ENCODE measurements at places on chromosomes 13 and 19.
A peak's percentile ranks its signal among the peaks of the same experiment; 100 is the strongest.

GRCh38 chr13:104015646-104016396, 949.6 kb upstream of the SLC10A2 start:
- no peak for DNase-seq

- no peak for DNase-seq
These were observed 797.5 kb upstream of the SPRY2 start for GRCh38 chr13:81138353-81138980.

GRCh38 chr13:114074671-114075315, 57.6 kb downstream of the RASA3 start:
- DNase-seq = no peak

GRCh38 chr19:38019396-38019724, 112.4 kb downstream of the SIPA1L3 start:
- no peak for DNase-seq

DNA sequence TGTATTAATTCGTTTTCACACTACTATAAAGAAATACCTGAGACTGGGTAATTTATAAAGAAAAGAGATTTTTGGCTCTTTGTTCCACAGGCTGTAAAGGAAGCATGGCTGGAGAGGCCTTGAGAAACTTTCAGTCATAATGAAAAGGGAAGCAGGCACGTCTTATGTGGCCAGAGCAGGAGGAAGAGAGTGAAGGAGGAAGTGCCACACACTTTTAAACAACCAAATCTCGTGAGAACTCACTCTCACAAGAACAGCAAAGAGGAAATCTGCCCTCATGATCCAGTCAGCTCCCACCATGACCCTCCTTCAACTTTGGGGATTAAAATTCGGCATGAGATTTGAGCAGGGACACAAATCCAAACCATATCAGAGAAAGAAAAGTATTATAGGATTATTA, 1255.9 kb upstream of the MIR17HG start:
- DNase-seq = no peak

DNA sequence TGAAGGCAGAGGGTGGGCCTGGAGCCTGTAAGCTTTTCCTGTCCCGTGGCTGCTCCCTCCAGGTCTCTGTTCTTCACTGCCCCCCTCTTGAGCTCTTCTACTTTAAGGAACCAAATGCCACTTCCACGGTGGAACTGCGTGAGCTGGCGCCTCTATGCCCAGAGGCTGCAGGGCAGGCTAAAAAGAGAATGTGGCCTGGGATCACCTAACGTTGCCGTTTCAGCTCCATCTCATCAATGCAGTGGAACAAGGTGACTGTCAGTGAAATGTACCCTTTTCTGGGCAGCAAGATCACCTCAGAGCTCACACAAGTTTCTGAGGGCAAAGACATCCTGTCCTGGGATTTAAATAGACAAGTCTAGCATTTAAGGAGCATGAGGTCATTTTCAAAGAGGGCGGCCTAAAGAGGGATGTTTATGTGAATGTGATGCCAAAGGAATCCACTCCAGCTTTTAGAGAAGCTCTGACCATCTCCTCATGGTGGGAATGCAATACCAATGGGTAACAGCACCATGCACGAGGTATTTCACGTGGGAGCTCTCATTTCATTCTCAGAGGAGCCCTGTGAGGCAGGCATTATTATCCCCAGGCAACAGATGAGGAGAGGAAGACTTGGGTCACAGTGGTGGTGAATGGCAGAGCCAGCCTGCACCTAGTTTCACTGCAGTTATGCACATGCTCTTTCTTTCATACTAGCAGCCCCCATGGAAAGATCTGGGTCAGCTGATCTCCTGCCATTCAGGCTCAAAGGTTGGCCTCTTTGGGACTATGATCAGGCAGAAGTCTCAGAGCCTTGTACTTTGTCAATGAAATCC, 39.3 kb downstream of the RGCC start:
- no peak for DNase-seq

DNA sequence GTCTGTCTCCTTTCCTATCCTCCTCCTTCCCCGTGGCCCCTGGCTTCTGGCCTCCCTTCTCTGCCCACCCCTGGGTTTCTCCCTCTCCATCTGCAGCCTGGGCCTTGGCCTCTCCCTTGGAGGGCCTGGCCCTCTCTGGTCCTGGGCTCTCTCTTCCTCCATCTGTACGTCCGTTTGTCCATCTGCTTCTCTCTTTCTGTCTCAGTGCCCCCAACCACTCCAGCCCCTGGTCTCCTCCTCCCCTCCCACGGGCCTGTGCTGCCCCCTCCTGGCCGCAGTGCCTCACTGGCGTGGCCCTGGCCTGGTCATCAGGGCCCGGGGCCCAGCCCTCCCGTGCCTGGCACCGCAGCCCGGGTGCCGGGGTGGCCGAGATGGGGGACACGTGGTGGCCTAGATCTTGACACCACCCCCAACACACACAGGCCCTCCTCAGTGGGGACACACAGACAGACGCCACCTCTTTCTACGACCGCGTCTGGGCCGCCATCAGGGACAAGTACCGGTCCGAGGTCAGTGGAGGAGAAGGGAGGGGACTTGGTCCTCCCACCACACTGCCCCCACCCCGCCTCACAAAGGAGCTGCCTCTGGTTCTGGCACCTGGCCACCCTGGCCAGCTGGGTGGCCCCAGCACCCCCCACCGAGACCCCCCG, 11.3 kb downstream of the PRKCSH start:
- no peak for DNase-seq

- DNase-seq = no peak
These were observed 913.8 kb upstream of the SLITRK5 start for GRCh38 chr13:86757236-86757978.

- DNase-seq = no peak
These were observed 1.7 kb downstream of the PCDH8 start for GRCh38 chr13:52846567-52847321.

DNA sequence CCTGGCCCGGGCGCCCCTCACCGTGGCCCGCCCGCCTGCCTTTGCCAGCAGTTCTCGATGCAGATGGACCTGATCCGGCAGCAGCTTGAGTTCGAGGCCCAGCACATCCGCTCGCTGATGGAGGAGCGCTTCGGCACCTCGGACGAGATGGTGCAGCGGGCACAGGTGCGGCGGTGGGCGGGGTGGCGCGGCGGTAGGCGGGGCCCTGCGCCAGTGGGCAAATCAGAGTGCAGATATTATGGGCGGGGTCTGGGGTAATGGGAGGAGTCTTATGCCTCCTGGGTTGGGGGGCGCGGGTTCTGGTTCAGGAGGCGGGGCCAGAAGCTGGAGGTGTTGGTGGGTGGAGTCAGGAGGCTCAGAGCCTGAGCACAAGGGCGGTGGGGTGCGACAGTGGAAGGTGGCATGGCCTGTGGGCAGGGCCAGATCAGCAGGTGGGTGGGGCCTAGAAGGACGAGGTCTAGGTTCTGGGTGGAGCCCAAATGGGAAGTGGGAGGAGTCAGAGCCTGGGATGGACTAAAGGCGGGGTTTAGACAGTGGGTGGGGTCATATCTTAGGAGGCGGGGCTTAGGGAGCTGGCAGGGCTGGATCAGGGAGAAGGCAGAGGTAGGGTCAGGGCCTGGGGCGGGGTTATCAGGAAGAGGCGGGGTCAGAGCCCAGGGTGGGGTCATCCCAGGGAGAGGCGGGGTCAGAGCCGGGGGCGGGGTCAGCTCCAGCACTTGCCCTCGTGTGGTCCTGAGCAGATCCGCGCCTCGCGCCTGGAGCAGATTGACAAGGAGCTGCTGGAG, 5.6 kb downstream of the APC2 start:
- no peak for DNase-seq

GRCh38 chr19:389935-390289, 19.0 kb downstream of the C2CD4C start:
- DNase-seq = no peak

DNA sequence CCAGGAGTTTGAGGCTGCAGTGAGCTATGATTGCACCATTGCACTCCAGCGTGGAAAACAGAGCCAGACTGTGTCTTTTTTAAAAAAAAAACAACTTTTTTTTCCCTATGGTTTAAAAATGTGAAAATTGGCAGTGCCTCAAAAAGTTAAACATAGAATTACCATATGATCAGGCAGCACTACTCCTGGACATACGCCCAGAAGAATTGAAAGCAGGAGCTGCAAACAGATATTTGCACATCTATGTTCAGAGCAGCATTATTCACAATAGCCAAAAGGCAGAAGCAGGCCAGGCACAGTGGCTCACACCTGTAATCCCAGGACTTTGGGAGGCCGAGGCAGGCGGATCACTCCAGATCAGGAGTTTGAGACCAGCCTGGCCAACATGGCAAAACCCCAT, 3.8 kb upstream of the RETN start:
- DNase-seq = no peak

- no peak for DNase-seq
These were observed 690 bp downstream of the HCN2 start for GRCh38 chr19:590396-590745.

- no peak for DNase-seq
These were observed 91.7 kb downstream of the SLC10A2 start for GRCh38 chr13:102974317-102975087.

DNA sequence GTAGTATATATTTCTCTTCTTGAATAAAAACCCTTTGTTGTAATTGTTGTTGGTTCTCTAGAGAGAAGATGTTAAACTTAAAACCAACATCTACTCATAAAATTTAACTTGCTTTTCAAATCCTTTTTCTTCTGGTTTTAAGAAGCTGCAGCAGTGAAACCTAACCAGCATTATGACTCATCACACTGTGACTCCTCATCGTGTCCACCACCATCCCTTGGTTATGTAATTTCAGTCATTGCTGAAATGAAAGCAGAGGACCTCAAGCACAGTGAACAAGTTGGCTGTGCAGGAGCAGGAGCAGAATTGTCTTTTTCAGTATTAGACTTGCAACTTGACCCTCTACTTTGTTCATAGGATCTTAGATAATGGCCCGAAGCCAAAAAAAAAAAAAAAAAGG, 64.9 kb upstream of the HTR2A start:
- DNase-seq = no peak

GRCh38 chr19:55173714-55174409, 6.2 kb downstream of the SYT5 start:
- DNase-seq = no peak

- DNase-seq = no peak
These were observed 106.7 kb downstream of the OLFM4 start for GRCh38 chr13:53135301-53135700.

GRCh38 chr13:33076001-33076992, 60.1 kb downstream of the KL start:
- DNase-seq = no peak

DNA sequence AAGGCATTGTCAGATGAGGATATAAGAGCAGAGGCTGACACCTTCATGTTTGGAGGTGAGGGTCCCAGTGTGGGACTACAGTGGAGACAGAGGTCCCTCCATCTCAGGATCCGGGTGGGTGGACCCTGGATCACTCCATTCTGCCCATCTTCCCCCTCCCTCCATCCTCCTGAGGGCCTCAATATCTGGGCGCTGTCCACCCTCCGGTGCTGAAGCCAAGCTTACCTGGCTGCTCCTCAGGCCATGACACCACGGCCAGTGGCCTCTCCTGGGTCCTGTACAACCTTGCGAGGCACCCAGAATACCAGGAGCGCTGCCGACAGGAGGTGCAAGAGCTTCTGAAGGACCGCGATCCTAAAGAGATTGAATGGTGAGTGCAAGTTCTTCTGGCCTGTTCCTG, 11.9 kb downstream of the CYP4F12 start:
- no peak for DNase-seq

DNA sequence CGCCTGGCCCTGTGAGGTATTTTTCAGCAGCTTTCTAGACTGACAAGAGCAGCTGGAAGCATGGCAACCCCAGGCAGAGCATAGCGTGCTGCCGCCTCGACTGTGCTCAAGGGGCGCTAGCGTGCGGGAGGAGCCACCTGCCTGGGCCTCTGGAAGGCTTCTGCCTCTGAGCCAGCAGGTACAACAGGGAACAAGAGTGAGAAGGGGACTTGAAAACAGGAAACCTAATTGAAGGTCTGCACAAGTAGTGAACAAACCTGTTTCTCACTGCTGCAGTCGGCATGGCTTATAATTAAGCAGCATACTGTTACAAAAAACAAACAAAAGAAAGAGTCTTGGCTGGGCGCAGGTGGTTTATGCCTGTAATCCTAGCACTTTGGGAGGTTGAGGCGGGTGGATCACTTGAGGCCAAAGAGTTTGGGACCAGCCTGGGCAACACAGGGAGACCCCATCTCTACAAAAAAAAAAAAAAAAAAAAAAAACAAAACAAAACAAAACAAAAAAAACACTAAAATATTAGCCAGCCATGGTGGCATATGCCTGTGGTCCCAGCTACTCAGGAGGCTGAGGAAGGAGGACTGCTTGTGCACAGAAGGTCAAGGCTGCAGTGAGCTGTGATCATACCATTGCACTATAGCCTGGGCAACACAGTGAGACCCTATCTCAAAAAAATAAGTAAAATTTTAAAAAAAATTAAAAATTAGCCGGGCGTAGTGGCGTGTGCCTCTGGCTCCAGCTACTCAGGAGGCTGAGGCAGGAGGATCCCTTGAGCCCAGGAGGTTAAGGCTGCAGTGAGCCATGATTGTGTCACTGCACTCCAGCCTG, 12.6 kb upstream of the GARRE1 start:
- peak; percentile 35 for DNase-seq

- no peak for DNase-seq
These were observed 275.6 kb downstream of the KLF5 start for GRCh38 chr13:73334445-73334844.

GRCh38 chr13:70923863-70924752, 815.9 kb upstream of the KLHL1 start:
- no peak for DNase-seq

DNA sequence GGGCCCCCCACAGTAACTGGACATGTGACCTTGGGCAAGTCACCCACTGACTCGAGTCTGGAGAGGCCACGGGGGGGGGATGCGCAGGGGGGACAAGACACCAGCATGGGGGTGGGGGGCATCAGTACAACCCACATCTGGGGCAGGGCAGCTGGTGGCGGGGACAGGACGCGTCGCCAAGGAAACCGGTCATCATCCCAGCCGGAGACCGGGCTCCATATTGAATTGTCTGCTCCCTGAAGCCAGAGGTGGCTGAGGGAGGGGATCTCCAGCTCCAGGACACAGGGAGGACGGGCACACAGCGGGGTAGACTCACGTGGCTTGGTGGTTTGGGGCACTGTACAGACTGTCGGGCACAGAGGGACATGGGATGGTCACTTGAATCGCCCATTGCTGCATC, 11.4 kb downstream of the ONECUT3 start:
- DNase-seq = no peak

GRCh38 chr13:73467125-73467524, 408.3 kb downstream of the KLF5 start:
- no peak for DNase-seq

DNA sequence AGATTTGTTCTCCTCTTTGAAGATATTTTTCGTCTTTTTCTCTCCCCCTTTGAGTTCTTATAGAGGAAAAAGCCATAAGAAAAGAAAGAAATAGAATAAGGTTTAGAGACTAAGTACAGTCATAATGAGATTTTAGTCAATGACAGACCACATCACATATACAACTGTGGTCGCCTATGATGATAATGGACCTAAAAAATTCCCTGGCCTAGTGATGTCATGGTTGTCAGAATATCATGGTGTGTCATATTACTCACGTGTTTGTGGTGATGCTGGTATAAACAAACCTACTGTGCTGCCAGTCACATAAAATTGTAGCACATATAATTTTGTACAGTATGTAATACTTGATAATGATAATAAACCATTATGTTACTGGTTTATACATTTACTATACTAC, 1096.1 kb downstream of the OLFM4 start:
- DNase-seq = no peak

GRCh38 chr13:54660277-54660676, 1631.7 kb downstream of the OLFM4 start:
- DNase-seq = no peak

All from NCI-H2107 (cell line).